Activated CD4-positive, alpha-beta T cell treated with anti-CD3 and anti-CD28 coated beads for 4 hours (primary cell): ENCODE measurements at places on chromosomes 12 and 14.

DNA sequence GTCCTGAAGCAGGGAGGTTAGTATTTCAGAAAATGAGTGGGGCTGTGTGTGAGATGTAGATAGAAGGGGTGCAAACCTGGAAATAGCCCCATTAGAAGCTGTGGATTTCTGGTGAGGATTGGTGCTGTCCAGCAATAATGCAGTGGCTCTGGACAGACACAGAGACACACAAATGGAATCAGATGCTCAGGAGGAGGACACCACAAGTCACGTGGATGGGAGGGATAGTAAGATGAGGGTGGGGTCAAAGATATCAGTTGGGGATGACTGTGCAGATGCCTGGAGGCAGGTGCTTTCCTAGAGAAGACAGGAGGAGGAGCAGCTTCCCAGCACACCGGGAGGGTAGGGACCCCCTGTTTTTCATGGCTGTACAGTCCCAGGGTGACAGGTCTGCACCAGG is 136.5 kb downstream of the PLXNC1 start:
- no peak for DNase-seq

- no peak for DNase-seq
These were observed 8.3 kb downstream of the GLI1 start for GRCh38 chr12:57467915-57468314.

- DNase-seq = no peak
These were observed 487.5 kb downstream of the TMEM121 start for GRCh38 chr14:106013879-106014376.

DNA sequence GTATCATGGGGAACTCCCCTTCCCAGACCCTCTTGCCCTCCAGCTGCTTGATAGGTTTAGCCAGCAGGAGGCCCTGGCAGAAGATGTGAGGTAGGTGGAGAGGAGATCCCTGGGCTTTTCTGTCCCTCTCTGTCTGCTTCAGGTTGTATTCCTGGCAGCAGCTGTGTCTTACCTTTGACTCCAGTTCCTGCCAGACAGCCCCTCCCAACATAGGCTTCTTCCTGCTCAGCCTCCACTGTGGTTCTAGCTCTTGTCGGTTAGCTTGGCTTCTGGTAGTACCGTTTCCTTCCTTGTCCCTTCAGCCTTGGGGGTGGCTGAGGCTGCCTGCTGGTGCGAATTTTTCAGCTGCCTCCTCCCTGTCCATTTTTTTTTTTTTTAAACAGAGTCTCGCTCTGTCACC is 215.7 kb upstream of the CRY1 start:
- no peak for DNase-seq

DNA sequence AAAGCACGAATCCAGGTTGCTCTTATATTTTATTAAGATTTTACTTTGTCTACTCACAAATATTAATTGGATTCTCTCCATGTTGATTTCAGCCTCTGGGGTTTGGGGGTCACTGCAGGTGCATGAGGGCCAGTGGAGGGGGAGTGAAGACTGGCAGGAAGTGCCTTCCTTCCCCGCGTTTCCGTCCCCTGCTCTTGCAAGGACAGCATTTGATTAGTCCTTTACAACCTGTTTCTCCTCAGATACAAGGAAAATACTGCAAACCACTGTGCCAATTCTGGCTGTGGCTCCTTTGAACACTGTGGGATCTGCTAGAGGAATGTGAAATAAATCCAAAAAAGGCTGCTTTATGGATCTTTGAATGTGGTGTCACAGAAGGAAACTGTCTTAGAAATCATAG is 291.8 kb downstream of the ETNK1 start:
- no peak for DNase-seq

DNA sequence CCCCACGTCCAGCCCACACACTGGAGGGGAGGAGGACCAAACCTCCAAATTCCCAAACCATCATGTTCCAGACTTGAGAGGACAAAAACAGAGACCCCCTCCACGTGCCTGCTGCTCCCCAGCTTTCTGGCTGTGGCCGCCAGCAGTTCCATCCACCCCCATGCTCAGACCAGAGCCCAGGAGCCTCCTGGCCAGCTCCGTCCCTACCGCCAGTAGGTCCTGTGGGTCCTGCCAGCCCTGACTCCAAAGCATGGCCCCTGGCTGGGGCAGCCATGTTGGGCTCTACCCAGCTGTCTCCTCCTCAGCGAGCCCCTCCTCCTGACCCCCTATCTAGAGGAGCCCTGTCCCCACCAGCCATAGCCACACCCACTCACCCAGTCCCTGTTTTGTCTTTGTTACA is 227.3 kb upstream of the RTL1 start:
- no peak for DNase-seq

- no peak for DNase-seq
These were observed 33.9 kb upstream of the TBX5 start for GRCh38 chr12:114439817-114440216.

GRCh38 chr12:69720750-69721149 is 17.9 kb upstream of the RAB3IP start:
- no peak for DNase-seq

DNA sequence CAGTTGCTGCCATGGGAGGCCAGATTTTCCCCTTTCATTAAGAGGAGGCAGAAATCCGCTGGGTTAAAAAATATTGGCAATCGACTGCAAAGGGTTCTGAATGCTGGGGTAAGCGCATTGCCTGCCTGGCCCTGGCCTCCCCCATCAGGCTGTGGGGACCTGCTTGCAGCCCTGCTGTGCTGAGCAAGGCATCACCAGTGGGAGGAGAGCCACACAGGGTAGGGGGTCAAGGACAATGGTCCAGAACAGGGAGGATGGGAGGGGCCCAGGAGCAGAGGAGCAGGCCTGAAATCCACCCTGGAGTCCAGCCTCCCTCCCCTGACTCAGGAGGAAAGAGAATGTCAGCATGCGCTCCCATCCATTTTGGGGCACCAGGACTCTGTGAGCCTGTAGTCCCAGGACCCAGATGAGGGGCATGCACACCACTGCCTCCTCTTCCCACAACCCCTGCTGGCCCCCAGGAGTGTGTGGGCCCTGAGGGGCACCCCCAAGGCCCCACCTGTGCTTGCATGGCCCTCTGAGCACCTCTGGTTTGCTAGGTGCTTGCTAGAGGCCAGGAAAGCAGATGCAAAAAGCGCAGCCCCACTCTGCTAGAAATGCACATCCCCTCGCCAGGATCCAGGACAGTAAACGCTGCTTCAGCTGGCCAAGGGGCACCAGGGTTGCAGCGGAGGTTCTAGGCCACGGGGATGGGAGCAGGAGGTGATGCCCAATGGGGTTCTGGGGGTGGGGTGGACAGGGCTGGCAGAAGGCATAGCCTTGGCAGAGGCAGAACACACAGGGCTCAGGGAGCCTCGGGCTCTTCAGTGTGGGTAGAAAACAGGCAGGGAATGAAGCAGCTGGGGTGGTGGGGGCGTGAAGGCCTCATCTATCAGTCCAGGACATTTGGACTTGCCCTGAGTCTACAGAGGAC is 14.6 kb downstream of the TESC start:
- no peak for DNase-seq

DNA sequence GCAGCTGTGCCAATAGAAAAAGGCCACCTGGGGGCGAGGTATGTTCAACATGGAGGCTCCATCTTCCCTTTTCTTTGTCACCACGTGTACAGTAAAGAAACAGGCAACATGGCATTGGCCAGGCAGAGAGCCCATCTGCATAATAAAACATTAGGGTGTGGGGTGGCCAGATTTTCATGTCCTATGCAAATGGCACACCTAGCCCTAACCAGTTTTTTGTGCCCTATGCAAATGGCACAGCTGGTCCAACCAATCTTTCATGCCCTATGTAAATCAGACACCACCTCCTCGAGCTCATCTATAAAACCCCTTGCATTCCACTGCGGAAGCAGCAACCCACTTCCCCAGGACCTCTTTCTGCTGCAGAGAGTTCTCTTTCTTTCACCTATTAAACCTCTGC is 149.1 kb upstream of the RGS6 start:
- no peak for DNase-seq

DNA sequence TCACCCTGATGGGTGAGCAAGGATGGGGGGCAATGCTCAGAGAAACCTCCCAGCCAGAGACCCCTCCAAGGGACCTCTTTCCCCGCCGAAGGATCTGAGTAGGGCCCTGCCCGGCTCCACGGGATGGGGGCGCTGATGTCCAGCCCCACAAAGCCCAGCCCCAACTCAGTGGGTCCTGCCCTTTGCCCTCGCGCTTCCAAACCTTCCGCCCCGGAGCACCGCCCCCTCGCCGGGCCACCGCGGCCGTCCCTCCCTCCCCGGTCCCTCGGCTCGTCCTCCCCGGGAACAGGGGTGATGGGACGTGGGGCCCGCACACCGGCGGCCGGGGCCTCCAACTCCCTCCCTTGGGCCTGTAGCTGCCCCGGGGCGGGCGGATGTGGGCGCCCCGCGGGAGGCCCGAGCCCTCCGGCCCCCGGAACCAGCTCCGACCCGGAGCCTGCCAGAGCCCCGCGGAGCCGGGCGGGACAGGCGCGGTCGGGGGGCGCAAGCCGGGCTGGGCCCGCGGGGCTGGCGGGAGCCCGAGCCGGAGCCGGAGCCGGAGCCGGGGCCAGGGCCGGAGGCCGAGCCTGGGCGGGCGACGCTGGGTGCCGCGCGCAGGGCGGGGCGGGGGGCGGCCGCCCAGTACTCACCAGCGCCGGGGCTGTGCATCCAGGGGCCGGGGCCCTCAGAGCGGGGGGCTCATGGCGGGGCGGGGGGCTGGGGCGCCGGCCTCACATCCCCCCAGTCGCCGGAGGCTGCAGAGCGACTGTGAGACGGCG is 386 bp downstream of the HDAC7 start:
- DNase-seq = peak; percentile 26

DNA sequence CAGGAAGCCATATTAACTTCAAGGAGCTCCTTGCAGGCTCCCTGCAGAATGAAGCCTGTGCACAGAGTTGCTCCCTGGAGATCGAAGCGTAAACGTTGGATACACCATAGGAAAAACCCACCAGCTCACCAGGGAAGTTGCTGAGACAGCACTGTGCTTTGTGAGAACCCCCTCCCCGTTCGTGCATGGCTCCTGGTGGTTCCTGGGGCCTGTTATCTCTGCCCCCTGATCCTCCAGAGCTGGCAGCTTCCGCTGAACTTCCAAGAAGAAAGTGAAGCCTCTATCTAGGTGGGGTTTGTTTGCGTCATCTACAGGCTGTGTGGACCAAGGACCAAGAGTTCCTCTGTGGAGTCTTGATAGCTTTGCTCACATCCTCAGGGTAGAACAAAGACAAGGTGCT is 2.4 kb upstream of the CCDC85C start:
- no peak for DNase-seq

DNA sequence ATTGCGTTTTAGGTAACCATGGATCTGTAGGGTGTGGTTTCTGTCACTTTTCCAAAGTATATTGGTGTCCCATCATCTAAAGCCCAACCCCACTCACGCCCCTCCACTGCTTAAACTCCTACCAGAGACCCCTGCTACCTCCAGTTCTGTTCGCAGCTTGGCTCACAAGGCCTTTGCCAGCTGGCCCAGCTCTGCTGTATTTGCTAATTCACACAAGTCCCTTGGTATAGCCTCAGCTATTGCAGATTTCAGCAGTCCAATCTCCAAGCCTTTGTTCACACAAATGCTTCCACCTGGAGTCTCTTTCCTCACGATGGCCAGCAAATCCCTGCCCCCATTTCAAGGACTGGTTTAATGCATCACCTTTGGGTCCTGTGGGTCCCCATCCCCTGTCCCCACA is 24.2 kb downstream of the ISCA2 start:
- no peak for DNase-seq

DNA sequence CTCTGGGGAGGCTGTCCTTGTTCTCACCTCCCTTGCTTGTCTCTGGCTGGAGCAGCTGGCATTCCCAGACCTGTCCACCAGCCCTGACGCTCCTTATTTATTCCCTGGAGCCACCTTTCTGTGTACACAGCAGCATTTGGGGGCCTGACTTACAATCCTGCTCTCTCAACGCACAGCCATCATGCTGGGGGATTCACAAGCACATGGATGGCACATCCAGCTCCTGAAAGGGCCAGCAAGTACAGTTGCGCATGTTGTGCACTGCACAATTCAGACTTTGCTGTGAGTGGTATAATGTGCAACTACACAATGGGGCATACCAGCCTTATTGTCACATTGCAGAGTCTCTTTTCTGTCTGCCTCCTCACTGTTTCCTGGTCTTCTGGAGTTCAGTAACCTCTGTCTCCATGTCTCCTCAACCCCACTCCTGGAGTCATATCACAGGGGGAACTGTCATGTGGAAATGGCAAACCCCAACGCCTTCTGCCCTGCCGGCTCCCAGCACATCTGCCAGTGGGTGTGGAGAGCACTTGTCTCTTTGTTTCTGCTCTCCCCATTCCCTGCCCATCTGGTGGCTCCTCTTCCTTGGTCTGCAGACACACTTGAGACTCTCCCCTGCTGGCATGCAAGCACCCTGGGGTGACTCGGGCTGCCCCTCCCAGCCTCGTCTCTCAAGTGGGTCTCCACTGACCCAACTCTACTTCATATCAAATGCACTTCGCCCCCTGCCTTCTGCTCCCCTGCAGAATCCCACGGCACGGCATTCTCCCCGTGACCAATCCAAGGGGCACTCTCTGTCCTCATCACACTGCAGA is 41.2 kb upstream of the MEG3 start:
- DNase-seq = no peak

DNA sequence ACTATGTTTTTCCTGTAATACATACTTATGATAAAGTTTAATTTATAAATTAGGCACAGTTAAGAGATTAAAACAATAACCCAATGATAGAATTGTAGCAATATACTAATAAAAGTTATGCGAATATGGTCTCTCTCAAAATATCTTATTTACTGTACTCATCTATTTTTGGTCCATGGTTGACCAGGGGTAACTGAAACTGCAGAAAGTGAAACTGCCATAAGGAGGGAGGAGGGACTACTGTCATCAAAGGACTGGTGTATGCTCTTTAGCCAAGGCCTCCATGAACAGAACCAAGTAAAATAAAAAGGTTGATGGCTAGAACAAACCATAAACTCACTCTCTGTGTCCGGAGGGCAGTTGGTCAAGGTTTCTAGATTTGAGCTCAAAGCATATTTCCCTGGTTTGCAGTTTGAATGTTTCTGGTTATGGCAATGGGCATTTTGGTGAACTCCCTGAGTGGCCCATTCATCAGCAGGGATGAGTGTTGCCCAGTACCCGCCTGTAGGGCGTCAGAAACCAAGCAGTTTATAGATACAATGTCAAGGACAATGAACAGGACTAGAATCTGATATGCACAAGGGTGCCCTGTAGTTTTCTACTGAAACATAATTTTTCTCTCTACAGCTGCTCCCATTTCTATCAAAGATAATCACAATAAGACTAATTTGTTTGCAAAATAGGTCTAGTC is 19.8 kb downstream of the LEMD3 start:
- DNase-seq = no peak

DNA sequence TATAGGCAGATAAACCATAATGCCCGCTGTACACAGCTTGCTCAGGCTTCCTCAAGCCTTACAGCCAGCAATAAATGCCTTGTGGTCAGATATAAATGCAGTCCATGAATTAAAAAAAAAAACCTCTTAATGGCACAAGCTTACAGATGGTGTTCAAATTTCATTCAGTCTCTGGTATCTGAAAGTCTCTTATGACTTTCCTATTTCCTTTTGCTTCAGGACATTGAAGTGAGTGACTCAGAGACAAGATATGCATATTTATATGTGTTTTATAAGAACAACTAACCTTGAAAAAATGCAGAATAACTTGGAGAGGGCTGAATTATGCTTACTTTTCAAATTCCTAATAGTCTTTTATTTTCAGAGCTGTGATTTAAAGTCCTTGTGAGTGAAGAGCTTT is 426.9 kb upstream of the MIS18BP1 start:
- no peak for DNase-seq
